ENCODE measurements at places on chromosomes 6 and 20. TPM values are rescaled to one million over a fixed set of nuclear protein-coding genes. Genes with fewer than 3 reads are reported as not detected.

SIGLEC1 gene
- polyA plus RNA-seq = not detected

NEU1 gene
- polyA plus RNA-seq = 40.9 TPM

MAP7 gene
- polyA plus RNA-seq = 5.1 TPM

CBLN4 gene
- polyA plus RNA-seq = 0.18 TPM

ATP5F1E gene
- polyA plus RNA-seq = 133 TPM

GRM1 gene
- 2.9 TPM for polyA plus RNA-seq

PGBD1 gene
- 32.3 TPM for polyA plus RNA-seq

IFNGR1 gene
- 49.5 TPM for polyA plus RNA-seq

JPH2 gene
- polyA plus RNA-seq = not detected

RCAN2 gene
- 38.9 TPM for polyA plus RNA-seq

PDCD2 gene
- polyA plus RNA-seq = 139 TPM

POPDC3 gene
- polyA plus RNA-seq = not detected

FRMD1 gene
- polyA plus RNA-seq = not detected

ZNF391 gene
- 2.5 TPM for polyA plus RNA-seq

GPLD1 gene
- 14.3 TPM for polyA plus RNA-seq

RHAG gene
- polyA plus RNA-seq = not detected

UNC5CL gene
- 1.0 TPM for polyA plus RNA-seq

ARMC2 gene
- polyA plus RNA-seq = 18.6 TPM

GSTA2 gene
- polyA plus RNA-seq = not detected

ANKRD66 gene
- polyA plus RNA-seq = not detected

WFDC5 gene
- polyA plus RNA-seq = not detected

GCLC gene
- 17.7 TPM for polyA plus RNA-seq

MYLK2 gene
- polyA plus RNA-seq = 0.22 TPM

MYCT1 gene
- polyA plus RNA-seq = not detected

SRMS gene
- not detected for polyA plus RNA-seq

RBCK1 gene
- polyA plus RNA-seq = 38.4 TPM

GSTA1 gene
- not detected for polyA plus RNA-seq

FOXQ1 gene
- polyA plus RNA-seq = not detected

FAM209B gene
- not detected for polyA plus RNA-seq

TRIM40 gene
- polyA plus RNA-seq = not detected

ADGRF1 gene
- not detected for polyA plus RNA-seq

GINS1 gene
- 4.5 TPM for polyA plus RNA-seq

SIRPG gene
- not detected for polyA plus RNA-seq

HTR1E gene
- polyA plus RNA-seq = 0.22 TPM

RPS6KA2 gene
- 34.3 TPM for polyA plus RNA-seq

MAPK13 gene
- polyA plus RNA-seq = 1.8 TPM

GCNT2 gene
- 16.3 TPM for polyA plus RNA-seq

PPIL4 gene
- 43.6 TPM for polyA plus RNA-seq

RAE1 gene
- polyA plus RNA-seq = 134 TPM

CPNE5 gene
- polyA plus RNA-seq = 9.5 TPM

C6orf132 gene
- polyA plus RNA-seq = not detected

KATNA1 gene
- 32.2 TPM for polyA plus RNA-seq
